GM12891 (cell line): ENCODE measurements at places on chromosomes 2 and 18.
A peak's percentile ranks its signal among the peaks of the same experiment; 100 is the strongest.

- no peak for DNase-seq
Measured at GRCh38 chr2:98936353-98937351, 627 bp upstream of the CRACDL start.

DNA sequence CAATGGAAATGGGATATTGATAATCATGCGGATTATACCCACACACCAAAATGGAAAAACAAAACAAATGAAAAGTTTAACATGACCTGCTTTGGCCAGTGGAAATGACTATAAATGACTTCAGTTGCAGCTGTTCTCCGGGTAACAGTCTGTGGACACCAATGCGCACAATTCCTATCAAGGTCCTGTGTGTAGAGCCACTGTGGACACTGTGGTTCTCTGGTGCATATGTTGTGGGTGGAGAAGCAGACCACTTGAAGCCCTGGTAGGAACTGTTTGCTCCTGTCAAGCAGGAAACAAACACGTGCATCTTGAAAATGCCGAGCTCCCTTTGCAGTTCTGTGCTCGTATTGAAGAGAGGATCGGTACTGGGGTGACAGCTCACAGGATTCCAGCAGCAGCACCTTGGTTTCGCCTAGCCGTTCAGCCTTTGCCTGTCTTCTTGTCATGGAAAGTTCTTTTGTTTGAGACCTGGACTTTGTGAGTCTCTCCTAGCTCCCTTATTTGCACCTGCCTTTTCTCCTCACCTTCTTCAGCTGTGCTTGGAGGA is 32.9 kb downstream of the NCK2 start:
- no peak for DNase-seq

- DNase-seq, result no peak
Measured at GRCh38 chr2:226447338-226448300, 352.0 kb downstream of the IRS1 start.

GRCh38 chr2:84906108-84906899 is 848 bp downstream of the TMSB10 start:
- DNase-seq, result no peak

DNA sequence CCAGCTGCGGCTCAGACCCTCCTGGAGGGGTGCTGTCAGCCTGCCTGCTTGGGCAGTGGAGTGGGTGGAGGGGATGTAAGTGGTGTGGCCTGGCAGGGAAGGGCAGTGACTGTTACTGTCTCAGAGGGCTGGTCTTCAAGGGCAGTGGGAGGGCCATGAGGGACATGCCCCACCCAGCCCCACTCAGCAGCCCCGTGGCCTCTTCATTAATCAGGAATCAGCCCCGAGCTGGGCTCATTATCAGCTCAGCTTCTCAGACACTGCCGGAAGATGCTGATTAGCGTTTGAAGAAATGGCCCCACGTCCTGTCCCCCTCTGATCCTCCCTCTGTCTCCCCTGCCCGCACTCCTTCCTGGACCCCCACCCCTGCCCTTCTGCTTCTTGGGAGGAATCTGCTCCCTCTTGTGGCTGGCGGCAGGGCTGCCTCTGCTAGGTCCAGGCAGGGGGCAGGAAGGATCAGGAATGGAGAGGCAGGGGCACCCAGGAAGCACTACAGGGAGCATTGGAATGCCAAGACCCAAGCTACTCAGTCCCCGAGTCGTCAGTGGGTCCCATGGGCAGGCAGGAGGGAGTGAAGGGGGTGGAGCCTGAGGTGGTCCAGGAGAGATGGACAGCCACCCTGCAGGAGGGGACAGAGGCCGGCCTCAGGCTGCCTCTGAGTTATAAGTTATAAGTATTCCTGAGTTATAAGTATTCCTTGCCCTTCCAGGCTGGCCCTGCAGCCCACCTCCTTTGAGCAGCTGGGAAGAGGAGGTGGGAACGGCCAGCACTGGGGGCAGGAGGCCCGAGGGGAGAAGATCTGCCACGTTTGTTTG is 7.0 kb downstream of the ASIC4 start:
- DNase-seq, result no peak

- no peak for DNase-seq
Measured at GRCh38 chr2:189096769-189097447, 82.7 kb downstream of the COL5A2 start.

GRCh38 chr2:176280867-176281658 is 11.8 kb downstream of the MTX2 start:
- DNase-seq, result no peak

DNA sequence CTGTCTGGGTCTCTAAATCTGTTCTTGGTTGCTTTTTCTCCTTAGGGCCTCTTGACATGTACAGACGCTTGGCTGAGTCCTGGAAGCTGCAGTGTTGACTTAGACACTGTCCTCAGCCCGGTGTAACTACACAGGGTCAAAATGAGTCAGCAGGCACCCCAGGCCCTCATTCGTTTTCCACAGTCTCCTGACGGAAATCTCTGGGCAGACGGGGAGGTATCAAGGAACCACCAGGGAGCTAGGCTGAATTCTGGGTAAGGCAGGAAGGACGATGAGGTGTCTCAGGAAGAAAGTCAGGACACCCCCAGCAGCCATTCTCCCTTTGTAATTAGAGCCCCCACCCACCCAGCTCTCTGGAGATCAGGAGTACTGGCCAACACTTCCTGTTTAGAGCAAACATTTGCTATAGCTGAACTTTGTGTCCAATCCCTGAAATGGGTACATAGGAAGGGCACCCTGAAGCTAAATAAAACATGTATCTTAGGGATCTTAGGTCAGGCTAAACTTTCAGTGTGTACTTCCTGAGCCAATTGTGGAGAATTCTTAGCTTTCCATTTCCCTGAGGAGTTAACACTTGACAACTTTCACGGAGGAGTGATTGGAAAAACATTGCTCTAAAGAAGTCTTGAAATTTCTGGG is 23.9 kb upstream of the EPAS1 start:
- no peak for DNase-seq

GRCh38 chr18:55833543-55833942 is 245.6 kb upstream of the TCF4 start:
- no peak for DNase-seq

GRCh38 chr18:77111449-77111848 is 21.1 kb downstream of the MBP start:
- DNase-seq, result no peak

DNA sequence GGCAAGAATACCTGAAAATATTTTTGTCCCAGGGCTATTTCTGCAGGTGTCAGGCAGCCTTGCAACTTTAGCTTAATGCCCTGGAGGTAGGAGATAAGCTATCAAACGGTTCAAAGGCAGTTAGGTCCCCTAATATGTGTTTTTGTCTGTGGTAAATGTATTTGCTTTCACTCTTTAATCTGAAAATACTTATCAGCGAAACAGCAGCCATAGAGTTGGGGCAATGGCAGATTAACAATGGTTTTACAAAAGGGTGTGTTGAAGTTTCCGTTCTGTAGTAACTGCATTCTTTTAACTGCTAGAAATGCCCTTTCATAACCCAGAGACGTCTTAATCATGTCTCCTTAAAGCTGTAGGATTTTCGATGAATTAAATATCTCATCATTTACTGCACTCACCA is 265.0 kb upstream of the TRIB2 start:
- no peak for DNase-seq

DNA sequence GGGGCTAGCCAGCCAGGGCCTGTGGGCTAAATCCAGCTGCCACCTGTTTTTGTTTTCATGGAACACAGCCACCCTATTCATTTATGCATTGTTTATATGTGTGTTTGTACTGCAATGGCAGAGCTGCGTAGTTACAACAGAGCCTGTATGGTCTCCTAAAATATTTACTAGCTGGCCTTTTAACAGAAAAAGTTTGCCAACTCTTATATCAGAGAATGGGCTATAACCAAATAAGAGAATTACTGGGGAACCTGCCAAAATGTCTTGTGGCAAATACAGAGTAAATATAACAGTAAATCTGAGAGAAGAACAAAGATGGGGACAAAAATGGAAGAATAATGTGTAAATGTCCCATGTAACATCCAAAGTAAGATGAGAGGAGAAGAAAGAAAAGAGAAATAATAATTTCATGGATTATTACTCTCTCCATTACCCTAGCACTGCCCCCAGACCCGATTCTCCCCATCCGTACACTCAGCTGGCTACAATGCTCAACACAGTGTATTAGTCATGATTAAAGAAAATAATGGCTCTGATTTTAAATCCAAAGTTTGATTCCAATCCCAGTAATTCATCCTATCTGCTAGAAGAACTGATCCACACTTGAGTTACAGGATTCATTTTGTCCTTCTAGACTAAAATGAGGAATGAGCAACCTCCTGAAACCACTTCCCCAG is 249.3 kb downstream of the LRATD1 start:
- no peak for DNase-seq

DNA sequence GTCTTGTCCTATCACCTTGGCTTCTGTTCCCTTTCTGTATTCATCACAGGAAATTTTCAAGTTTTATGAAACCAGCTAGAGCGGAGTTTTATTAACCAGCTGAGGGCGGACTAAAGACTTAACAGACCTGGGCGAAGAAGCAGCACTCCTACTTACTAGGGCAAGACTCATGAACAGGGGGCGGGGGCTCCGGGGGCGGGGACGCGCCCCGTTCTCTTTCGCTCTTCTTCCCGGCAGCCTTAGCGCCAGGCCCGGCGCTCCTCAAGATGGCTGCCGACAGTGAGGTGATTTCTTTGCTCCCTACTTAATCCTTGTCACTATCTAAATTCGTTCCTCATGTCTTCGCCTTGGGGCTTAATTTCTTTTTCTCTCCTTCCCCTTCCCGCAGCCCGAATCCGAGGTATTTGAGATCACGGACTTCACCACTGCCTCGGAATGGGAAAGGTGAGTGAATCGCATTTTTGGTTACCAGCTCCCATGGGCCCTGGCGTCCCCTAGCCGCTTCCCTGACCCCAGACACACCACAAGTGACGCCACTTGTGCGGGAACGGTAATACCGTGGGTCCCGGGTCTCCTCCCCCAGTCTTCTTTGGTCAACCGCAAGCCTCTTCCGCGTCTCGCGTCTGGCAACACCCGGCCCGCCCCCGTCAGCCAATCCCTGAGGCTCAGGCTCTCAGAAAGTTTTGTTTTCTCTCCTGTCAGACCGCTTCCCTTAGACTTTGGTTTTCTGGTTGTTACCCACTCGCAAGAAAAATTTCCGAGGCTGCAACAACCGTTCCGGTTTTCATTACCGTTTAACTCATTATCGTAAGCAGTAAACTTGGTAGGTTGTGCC is at the start of gene RAB3GAP1:
Gene RAB3GAP1, plus strand, starts transcription at position 251 of the 835 bp plus-strand sequence. Its CDS starts 16 bp downstream, at position 267.
- DNase-seq, result peak; percentile 78

GRCh38 chr2:49487139-49487538 is 332.8 kb upstream of the FSHR start:
- DNase-seq, result no peak

DNA sequence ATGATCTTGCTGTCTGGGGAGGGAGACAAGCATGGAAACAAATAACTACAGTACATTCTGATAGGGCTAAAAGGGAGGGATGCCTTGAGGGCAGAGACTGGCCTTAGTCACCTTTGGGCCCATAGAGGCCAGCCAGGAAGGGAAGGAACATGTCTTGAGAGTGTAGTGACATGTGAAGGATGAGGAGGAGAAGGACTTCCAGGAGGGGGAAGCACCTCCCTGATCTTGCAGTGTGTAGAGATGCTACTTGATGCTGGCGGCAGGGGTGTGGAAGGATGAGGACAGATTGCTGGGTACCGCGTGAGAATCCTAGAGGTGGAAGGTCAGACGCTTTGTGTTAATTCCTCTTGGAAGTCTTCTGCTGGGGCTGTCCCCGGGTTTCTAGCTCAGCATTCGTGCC is 13.1 kb downstream of the TET3 start:
- no peak for DNase-seq

- no peak for DNase-seq
Measured at GRCh38 chr2:234708091-234708683, 211.3 kb upstream of the ARL4C start.
